Fibroblast of pulmonary artery (primary cell): ENCODE measurements at places on chromosomes 1 and 21.
A peak's percentile ranks its signal among the peaks of the same experiment; 100 is the strongest.

- no peak for DNase-seq
Observed at GRCh38 chr1:22932803-22933470, 39.7 kb downstream of the LACTBL1 start.

- no peak for DNase-seq
Observed at GRCh38 chr1:175040324-175040879, 17.2 kb upstream of the MRPS14 start.

- DNase-seq = no peak
Observed at GRCh38 chr1:51415963-51416362, 85.6 kb upstream of the TTC39A start.

DNA sequence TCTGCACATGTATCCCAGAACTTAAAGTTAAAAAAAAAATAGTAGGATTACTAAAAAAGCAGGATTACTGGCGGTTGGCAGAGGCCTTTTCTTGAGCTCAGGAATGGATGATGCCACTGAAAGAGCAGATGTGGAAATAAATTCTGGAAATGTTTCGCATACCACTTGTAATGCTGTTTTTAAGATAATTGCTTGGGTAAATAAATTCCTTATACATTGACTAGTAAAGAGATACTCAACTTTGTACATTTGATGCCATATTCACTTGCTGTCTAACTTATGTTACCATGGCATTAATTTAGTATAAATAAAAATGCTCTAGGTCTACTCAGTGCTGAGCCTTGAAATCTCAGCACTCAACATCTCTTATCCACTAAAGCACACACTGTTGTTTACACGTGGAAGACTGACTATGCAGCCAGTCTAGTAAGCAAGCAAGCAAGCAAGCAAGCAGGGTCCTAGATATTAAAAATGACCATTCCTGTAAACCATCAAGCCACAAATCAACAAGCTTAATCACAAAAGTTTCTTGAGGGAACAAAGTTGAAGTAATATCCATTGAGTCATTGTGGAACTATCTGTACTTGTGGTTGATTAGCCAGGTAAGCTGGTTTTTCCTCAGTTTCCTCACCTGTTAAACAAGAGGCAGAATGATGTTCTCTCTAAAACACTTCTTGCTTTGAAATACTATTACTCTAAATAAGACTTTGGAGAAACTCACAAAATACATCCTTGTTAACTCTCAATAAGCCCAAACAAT, 1.7 kb upstream of the RASAL2 start:
- peak; percentile 59 for DNase-seq

GRCh38 chr1:39711966-39712340, 20.7 kb upstream of the HPCAL4 start:
- DNase-seq = no peak

GRCh38 chr1:9247894-9248293, 13.3 kb downstream of the H6PD start:
- no peak for DNase-seq

GRCh38 chr1:8329858-8330257, 11.9 kb downstream of the SLC45A1 start:
- no peak for DNase-seq

- DNase-seq = peak; percentile 50
Observed at GRCh38 chr21:27329255-27329851, 362.5 kb upstream of the ADAMTS5 start.

DNA sequence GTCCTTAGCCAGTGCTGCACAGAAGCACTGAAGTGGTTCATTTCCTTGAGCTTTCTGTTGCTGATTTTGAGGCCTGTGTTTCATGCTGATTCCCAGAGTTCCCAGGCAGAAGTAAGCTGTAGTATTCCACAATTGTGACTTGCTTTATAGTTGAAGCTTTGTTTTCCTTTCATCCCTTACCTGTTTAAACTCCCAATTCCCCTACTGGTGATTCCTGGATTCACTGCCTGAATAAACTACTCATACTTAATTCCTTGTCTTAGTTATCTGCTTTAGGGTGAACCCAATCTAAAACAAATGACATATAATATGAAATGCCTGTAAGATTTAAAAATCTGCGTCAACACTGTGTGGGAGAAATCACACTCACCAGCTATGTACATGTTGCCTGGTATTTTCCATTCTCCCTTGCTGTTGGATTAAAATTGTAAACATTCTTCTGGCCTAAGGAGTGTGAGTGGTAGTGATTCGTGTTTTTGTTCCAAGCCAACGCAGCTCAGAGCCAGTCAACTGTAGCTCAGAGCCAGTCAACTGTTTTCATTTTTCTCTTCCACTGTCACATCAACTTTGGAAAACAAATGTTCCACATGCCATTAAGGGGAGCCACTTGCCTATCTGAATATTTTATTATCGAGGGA, 879.4 kb downstream of the MRPL39 start:
- DNase-seq = no peak
